Ecto neural progenitor cell (in vitro differentiated cells): ENCODE measurements at places on chromosomes 5 and 9.

GRCh38 chr5:141913560-141914198, 10.0 kb upstream of the DELE1 start:
- DNase-seq = no peak

- DNase-seq = no peak
Observed at GRCh38 chr5:76675364-76675763, 40.6 kb upstream of the F2R start.

DNA sequence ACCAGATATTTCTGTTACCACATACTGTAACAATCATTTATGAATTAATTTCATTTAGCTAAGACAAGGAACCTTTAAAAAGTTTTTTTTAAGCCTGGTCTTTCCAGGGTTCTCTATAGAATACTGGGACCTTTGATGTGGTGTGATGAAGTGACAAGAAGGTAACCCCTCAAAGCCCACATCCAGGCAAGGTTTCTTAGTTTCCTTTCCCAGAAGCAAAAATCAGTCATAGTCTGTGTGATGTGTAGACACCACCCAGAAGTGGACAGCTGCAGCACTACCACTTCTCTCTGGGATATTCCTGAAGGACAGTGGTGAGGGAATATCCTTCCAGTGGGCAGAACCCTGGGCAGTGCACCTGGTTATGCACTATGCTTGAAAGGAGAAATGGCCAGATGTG, 115.6 kb downstream of the TTC39B start:
- DNase-seq = no peak

- DNase-seq = no peak
Observed at GRCh38 chr9:134712926-134713325, 71.3 kb downstream of the COL5A1 start.

DNA sequence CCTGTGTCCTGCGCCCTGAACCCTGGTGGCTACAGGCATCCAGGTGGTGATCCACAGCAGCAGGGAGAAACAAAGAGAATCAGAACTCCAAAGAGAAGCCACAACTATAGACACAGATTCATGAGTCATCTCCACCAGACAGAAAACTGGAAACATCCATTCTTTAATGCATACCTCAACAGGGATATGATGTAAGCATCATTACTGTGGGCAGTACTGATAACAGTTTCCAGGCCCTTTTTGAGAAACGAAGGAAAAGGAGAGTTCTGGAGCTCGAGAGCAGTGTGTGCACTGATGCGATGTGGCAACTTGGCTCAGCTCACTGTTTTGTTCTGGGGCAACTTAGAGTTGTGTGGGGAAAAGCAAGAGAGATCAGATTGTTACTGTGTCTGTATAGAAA, 215.6 kb upstream of the ADAMTS16 start:
- no peak for DNase-seq
